Activated B cell treated with CpG ODN at 0.5 μM for 24 hours (primary cell): ENCODE measurements at places on chromosomes 16 and 17. TPM values are rescaled to one million over a fixed set of nuclear protein-coding genes. Genes with fewer than 3 reads are reported as not detected.

Gene CPSF4L
- total RNA-seq, result not detected in 2 replicates

Gene KRTAP3-1
- not detected in 2 replicates for total RNA-seq

Gene TP53TG3B
- not detected in 2 replicates for total RNA-seq

Gene ETV4
- 0.10 TPM in 1 of 2 replicates, not detected in the other for total RNA-seq

Gene ACSM2A
- total RNA-seq, result not detected in 2 replicates

Gene C16orf86
- total RNA-seq, result 2.4 and 4.6 TPM in 2 replicates

Gene MT4
- not detected in 2 replicates for total RNA-seq

Gene CCL14
- total RNA-seq, result not detected in 2 replicates

Gene CTRB2
- total RNA-seq, result not detected in 2 replicates

Gene POLDIP2
- total RNA-seq, result 60.5 and 65.2 TPM in 2 replicates

Gene PRR35
- total RNA-seq, result not detected in 2 replicates

Gene ATP1B2
- total RNA-seq, result not detected in 2 replicates

Gene KRT9
- total RNA-seq, result not detected in 2 replicates

Gene CUEDC1
- not detected in 2 replicates for total RNA-seq

Gene TBC1D3
- 1.8 and 4.2 TPM in 2 replicates for total RNA-seq

Gene LSM12
- total RNA-seq, result 57.3 and 68.7 TPM in 2 replicates

Gene DHX58
- total RNA-seq, result 21.9 and 22.4 TPM in 2 replicates

Gene EVI2A
- 46.6 and 52.5 TPM in 2 replicates for total RNA-seq

Gene RABEP1
- total RNA-seq, result 63.5 and 67.5 TPM in 2 replicates

Gene KCNJ18
- not detected in 2 replicates for total RNA-seq

Gene CD300H
- total RNA-seq, result not detected in 2 replicates

Gene KRT33B
- total RNA-seq, result not detected in 2 replicates

Gene SEPTIN1
- 192 and 199 TPM in 2 replicates for total RNA-seq

Gene CDK3
- 11.4 and 14.1 TPM in 2 replicates for total RNA-seq

Gene ABCC12
- total RNA-seq, result not detected in 2 replicates

Gene ODAD4
- total RNA-seq, result 0.56 and 1.1 TPM in 2 replicates

Gene MT1H
- total RNA-seq, result 1.3 TPM in 1 of 2 replicates, not detected in the other

Gene RGS11
- total RNA-seq, result not detected in 2 replicates

Gene SLC13A5
- total RNA-seq, result not detected in 2 replicates

Gene DNAH3
- not detected in 2 replicates for total RNA-seq

Gene ANKRD13B
- 3.5 and 5.2 TPM in 2 replicates for total RNA-seq

Gene CX3CL1
- total RNA-seq, result 0.27 and 0.31 TPM in 2 replicates

Gene KCNH4
- 0.59 and 0.80 TPM in 2 replicates for total RNA-seq

Gene DNAAF8
- 0.29 and 0.31 TPM in 2 replicates for total RNA-seq

Gene WSCD1
- total RNA-seq, result not detected in 2 replicates

Gene TBC1D3I
- total RNA-seq, result 1.5 and 4.4 TPM in 2 replicates

Gene HIC1
- 8.3 and 9.3 TPM in 2 replicates for total RNA-seq

Gene DYNC1LI2
- 64.3 and 84.4 TPM in 2 replicates for total RNA-seq

Gene FBXW10
- 0.07 TPM in 1 of 2 replicates, not detected in the other for total RNA-seq

Gene CSH2
- not detected in 2 replicates for total RNA-seq

Gene GPR142
- not detected in 2 replicates for total RNA-seq

Gene RNU2-1
- total RNA-seq, result 5,480 and 7,149 TPM in 2 replicates

Gene MT1G
- 0.69 TPM in 1 of 2 replicates, not detected in the other for total RNA-seq

Gene MPHOSPH6
- total RNA-seq, result 22.2 and 31.6 TPM in 2 replicates

Gene KRTAP4-1
- not detected in 2 replicates for total RNA-seq

Gene CHST5
- 0.11 TPM in 1 of 2 replicates, not detected in the other for total RNA-seq

Gene TMEM95
- not detected in 2 replicates for total RNA-seq

Gene BIRC5
- 0.81 and 1.0 TPM in 2 replicates for total RNA-seq

Gene SLC13A2
- not detected in 2 replicates for total RNA-seq

Gene MPV17L
- 0.17 and 0.55 TPM in 2 replicates for total RNA-seq

Gene KRTAP4-4
- total RNA-seq, result not detected in 2 replicates

Gene MRM3
- total RNA-seq, result 23.3 and 26.3 TPM in 2 replicates

Gene SMIM22
- not detected in 2 replicates for total RNA-seq

Gene CCL5
- total RNA-seq, result 3.3 and 3.4 TPM in 2 replicates

Gene TBX21
- 3.6 and 3.8 TPM in 2 replicates for total RNA-seq

Gene LLGL2
- 27.5 and 29.9 TPM in 2 replicates for total RNA-seq

Gene ACSM5
- total RNA-seq, result not detected in 2 replicates

Gene TMEM204
- 0.18 TPM in 1 of 2 replicates, not detected in the other for total RNA-seq

Gene CLEC16A
- total RNA-seq, result 53.4 and 57.6 TPM in 2 replicates

Gene CRYM
- total RNA-seq, result 4.2 and 4.5 TPM in 2 replicates
